NCI-H187 treated with DMSO at 0.1 percent for 48 hours (cell line): ENCODE measurements at places on chromosomes 6 and 20.

DNA sequence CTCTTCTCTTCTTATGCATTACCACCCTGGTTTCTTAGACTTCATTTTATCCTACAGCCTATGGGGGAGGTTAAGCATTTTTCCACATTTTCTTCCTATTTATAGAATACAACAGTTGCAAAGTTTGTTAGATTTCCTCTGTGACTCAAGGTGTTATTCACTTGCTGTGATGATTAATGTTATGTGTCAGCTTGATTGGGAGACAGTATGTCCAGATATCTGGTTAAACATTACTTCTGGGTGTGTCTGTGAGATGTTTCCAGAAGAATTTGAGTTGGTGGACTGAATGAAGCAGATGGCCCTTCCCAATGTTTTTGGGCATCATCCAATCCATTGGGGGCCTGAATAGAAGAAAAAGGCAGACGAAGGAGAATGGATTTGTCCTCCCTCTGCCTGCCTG is 131.3 kb downstream of the C6orf118 start:
- no peak for DNase-seq

DNA sequence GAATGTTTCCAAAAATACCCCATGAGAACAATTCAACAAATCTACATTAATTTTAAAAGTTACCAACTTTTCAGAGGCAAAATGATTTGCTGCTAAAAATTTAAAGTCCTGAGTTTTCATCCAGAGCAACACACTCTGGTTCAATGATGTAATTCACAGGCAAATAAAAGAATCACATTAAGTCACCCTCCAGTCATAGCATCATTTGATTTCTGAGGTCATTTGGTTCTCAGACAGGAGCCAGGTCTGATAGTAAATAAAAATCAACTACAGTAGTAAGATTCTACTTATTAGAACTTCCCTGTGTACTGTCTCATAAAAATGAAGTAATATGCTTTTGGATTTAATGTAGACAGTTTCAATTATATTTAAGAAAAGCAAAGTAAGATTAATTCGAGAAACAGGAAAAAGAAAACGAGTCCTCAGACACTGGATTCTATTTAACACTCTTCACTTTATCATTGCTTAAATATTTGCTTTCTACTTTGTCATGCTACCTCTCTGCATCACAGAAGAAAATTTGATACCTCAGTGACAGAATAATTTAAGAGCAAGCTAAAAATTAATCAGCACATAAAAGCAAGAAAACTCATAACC is 25.8 kb downstream of the MAP7 start:
- no peak for DNase-seq

- DNase-seq: no peak
These were observed 111.8 kb upstream of the QKI start for GRCh38 chr6:163302747-163303146.

GRCh38 chr20:35636095-35636494 is 20.5 kb downstream of the SPAG4 start:
- DNase-seq: no peak

- DNase-seq: no peak
These were observed 146.0 kb upstream of the SCGN start for GRCh38 chr6:25506020-25506419.

GRCh38 chr20:50504231-50504823 is 5.9 kb upstream of the PTPN1 start:
- DNase-seq: no peak

DNA sequence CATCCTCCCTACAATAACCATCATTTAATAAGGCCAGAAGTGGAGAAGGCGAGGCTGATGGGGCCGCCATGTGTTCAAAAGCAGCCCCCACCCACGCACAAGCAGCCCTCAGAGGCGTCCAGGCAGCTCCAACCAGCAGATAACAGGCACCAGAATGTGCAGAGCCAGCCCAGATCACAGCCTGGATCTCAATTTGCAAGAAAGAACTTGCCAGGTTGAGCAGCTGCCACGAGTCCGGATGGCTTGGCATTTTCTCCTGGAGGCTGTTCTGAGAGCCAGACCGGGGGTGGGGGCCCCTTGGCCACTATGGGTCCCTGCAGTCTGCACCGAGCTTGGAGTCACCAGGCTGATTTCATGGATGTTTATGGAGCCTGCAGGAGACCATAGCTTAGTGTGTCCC is 338.1 kb downstream of the PREX1 start:
- no peak for DNase-seq

GRCh38 chr20:9280666-9281065 is 211.8 kb downstream of the PLCB4 start:
- DNase-seq: no peak

DNA sequence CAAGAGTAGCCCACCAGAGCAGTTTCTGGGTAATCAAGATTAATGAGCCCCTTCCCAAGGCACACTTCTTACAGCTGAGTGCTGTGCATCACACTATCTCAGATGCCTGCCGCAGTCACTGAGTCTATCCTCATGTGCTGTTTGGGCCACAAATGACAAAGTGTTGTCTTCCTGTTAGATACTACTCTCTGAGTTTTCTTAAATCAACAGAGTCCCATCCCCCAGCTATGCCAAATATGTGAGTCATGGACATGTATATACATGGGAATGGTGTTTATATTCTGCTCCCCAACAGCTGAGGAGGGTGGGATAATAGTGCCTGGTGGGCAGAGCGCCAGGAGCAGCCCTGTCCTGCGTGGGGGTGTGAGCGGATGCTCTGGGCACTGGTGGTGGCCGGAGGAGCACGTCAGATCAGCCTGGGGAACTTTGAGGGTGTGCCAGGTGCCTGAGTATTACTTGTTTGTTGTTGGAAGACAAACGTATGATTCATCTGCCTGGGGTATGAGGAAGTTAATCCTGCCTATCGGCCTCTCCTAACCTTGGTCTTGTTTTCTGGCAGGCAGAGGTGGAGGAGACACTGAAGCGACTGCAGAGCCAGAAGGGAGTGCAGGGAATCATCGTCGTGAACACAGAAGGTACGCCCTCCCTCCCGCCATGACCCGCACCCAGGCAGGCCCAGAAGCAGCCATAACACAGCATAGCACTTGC is 9.6 kb downstream of the DYNLRB1 start:
- no peak for DNase-seq

DNA sequence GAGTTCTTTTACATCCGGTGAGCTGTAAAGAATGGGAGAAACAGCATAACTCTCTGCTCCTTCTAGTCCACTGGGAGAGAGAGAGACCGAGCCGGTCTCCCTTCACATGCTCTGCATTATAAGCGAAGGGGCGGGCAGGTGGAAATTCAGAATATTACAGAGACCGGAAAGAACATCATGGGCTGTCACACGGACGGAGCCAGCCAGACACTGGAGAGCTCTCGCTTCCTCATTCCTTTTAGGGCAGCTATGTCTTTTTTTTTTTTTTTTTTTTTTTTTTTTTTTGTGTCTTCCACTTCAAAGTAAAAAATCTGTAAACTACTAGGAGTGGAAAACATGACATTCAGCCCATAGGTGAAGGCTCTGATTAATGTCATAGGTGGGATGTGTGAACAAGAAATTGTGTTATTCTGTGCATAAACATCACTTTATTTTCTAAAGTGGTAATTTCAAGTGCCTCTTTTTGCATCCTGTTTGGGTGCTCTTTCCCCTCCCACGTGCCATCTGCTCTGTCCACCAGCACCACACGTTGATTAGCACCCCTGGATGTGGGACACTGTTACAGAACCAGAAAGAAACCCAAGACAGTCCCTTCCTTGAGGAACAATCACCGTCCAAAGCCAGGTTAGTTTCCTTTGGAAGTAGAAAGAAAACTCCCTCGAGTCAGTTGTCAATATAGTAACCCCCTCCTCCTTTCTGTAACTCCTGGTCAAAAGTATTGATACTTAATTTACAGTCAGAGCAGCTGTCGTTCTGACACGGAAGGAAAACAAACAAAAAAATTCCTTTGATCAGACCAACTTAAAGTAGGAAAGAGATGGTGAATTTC is at the start of gene TAGAP:
Gene TAGAP (minus strand): TSS at position 93 of the 829 bp plus-strand sequence. CDS start 845 bp downstream, outside the sequence.
- no peak for DNase-seq

DNA sequence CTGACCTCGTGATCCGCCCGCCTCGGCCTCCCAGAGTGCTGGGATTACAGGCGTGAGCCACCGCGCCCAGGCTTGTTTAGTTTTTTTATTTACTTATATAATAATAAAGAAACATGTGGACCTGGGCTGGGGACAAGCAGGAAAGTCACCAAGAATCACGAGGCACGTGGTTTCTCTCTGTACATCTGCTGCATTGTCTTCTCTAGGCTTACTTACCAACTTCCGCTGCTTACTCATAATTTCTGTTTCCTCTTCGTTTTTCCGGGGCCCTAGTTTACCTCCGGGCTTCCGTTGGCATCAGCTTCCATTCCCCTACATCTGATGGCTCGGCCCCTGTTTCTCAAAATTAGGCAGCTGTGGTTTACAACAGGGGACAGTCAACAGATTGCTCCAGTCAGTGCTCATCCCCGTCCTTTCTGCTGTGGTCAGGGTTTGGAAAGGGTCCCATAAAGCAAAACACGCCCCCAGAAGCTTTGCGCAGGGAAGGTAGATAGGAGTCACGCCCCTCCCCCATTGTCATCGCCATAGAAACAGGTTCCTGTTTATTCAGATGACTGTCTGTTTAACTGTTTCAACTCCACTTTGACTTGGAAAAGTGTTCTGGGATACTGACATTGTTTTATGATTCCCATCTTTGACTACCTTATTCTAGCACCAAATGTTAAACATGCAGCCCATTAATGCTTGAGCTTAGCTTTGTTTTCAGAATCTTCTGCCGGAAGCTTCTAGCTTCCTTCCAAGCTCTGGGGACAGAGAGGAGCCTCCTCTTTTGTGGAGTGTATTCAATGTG is 31.9 kb upstream of the TXLNB start:
- no peak for DNase-seq

- no peak for DNase-seq
These were observed 55.9 kb downstream of the STXBP5 start for GRCh38 chr6:147260091-147260490.

- no peak for DNase-seq
These were observed 169.2 kb upstream of the MANEA start for GRCh38 chr6:95408111-95408510.

GRCh38 chr6:28789553-28790083 is 134.2 kb downstream of the TRIM27 start:
- no peak for DNase-seq

- DNase-seq: no peak
These were observed 476.2 kb downstream of the MMUT start for GRCh38 chr6:48986845-48987244.

DNA sequence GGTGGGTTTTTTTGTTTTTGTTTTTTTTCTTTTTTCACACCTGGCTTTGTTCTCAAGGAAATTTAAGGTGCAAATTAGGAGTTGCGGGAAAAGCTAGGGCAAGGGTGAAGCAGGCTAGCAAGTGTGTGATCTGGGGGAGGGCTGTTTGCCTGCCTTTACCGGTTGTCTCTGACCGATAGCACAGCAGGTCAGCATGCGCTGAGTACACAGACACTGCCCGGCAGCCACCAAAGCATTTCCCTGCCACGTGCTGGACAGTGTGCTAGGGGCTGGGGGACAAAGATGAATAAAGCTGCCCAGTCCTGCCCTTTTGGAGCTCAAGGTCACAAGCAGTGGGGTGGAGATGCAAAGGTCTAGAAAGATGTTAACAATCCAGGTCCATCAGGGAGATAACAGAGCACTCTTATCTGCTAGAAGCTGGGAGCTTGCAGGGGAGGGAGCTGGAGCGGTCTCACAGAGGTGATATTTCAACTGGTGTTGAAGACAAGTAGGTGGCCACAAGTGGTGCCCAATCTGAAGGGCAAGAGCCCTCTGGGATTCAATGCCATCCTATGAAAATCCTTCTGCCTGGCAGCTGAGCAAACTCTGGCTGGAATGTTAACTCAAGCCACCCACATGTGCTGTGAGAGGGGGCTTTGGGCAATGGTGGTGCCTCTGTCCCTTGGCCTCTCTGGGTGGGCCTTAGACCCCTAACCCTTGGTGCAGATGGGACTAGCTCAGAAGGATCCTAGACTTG is 24.5 kb downstream of the TTBK1 start:
- no peak for DNase-seq

DNA sequence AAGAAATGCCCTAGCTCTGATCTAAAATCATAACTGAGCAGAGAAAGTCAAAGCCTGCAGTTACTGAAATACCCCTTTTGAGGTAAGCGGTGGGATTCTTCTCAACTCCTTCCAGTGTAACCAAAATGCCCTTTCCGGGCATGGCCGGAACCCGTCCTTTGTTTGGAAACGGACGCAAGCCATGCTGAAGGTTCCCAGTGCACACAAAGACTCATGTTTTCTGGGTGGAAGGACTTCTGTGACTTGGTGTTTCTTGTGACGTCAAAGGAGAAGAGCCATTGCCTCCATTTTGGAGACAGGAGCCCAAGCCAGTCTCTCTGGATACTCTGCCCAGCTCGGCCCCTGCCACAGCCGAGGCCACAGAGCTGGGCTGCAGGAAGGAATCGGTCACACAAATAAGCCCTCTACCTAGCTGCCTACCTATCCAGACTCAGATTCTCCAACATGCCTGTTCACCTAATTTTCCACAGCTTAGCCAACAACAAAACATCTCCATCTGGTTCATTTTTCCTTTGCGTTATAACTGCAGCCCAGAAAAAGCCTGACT is 182.8 kb downstream of the TBXT start:
- DNase-seq: no peak

- DNase-seq: no peak
These were observed 21.6 kb downstream of the KCNB1 start for GRCh38 chr20:49460916-49461315.

- no peak for DNase-seq
These were observed 169.0 kb upstream of the MCHR2 start for GRCh38 chr6:100163035-100163434.

DNA sequence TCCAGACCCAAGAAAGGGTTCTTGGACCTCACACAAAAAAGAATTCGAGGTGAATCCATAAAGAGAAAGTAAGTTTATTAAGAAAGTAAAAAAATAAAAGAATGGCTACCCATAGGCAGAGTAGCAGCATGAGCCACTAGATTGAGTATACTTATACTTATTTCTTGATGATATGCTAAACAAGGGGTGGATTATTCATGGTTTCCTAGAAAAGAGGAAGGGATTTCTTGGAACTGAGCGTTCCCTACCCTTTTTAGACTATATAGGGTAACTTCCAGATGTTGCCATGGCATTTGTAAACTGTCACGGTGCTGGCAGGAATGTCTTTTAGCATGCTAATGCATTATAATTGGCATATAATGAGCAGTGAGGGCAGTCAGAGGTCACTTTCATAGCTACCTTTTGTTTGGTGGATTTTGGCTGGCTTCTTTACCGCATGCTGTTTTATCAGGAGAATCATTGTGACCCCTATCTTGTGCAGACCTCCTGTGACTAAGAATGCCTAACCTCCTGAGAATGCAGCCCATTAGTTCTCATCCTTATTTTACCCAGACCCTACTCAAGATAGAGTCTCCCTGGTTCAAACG is 44.3 kb downstream of the TENT5A start:
- DNase-seq: no peak

GRCh38 chr20:13913131-13913530 is 77.3 kb downstream of the SEL1L2 start:
- DNase-seq: no peak

DNA sequence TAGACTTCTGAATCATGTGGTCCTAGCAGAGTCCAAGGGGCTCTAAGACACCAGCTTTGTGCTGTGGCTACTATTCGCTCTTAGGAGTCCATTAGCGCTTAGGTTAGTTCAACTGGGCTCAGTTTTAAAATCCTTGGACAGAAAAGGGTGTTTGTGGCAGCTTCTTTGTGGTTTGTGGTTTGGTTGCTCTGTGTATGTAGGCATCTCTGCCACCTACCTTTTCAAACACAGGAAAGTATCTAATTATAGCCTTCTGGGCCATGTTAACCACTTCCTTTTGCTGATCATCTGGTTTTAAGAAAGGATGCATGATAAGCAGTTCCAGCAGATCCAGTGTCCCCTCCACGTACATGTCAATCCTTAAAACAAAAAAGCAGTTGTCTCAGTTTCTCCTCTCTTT is 10.8 kb downstream of the GSTA4 start:
- no peak for DNase-seq
